Stimulated activated CD4-positive, alpha-beta T cell treated with anti-CD3 and anti-CD28 coated beads, Interleukin-15, amount 100 ng/mL, for 48 hours (primary cell): ENCODE measurements at places on chromosomes 2 and 18.

DNA sequence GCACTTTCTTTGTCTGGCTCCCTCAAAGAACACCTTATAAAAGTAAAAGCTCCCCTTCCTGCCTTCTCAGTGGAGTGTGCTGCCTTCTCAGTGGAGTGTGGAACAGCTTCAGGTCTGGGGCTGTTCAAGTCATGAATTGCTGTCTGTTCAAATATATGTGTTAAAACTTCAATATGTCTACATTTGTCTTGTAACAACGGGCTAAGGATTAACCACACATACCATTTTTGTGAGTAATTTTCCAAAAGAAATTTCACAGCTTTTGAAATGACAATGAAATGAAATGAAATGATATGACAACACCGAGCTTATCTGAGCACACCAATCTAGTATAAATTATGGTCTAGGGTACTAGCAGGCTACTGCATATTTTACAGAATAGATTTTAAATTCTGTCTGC, 42.9 kb downstream of the CABYR start:
- no peak for DNase-seq

- DNase-seq = no peak
Measured at GRCh38 chr2:162063899-162064298, 10.1 kb downstream of the DPP4 start.

DNA sequence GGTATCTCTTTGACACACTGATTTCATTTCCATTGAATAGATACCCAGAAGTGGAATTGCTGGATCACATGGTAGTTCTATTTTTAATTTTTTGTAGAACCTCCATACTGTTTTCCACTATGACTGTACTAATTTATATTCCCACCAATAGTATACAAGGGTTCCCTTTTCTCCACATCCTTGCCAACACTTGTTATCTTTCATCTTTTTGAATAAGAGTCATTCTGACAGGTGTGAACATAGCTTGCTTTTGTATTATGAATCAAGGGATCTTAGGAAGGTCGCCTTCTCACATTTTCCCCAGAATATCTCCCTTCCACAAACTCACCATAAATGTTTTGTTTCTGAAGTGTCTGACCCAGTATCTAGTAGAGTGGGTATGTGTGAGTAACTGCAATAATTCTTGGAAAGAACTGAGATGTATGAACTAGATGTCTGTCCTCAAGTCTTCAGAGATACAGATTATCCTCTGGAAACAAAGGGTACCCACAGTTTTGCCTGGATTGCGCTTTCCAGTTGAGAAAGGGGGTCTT, 17.1 kb upstream of the SP3 start:
- no peak for DNase-seq

DNA sequence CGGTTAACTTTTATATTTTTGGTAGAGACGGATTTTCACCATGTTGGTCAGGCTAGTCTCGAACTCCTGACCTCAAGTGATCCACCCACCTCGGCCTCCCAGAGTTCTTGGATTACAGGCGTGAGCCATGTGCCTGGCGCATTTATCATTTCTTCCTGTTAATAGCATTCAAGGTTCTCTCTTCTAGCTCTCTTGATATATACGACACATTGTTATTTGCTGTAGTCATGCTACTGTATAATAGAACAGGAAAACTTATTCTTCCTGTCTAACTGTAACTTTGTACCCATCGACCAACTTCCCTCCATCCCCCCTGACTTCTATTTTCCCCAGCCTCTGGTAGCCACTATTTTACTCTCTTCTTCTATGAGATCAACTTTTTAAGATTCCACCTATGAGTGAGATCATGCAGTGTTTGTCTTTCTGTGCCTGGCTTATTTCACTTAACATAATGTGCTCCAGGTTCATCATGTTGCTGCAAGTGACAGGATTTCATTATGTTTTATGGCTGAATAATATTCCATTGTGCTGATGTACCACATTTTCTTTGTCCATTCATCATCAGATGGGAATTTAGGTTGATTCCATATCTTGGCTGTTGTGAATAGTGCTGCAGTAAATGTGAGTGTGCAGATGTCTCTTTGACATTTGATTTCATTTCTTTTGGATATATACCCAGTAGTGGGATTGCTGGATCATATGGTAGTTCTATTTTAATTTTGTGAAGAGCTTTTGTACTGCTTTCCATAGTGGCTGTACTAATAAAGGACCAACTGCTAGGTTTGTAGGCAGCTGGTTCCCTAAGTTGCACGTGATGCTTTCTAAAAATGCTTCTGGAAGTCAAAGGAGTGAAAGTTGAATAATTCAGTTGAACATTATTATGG, 205.2 kb downstream of the PRKCE start:
- DNase-seq = no peak

GRCh38 chr2:26537069-26537825, 59.3 kb upstream of the OTOF start:
- DNase-seq = no peak

DNA sequence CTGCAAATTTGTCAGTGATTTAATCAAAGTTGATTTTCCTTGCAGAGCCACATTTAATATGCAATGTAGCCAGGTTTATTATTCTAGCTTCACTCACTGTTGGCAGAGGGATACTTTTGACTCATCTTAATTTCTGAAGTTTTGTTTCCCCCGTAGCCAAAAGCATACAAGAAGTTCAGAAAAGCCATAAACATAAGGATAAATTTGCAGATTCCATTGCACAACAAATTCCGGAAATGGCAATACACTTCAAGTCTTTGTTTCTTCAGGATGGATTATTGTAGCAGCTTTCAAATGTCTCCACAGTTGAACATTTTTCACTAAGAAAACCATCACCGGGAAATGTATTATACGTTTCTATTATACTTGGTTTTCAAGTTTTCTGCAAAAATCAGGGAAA, 88.0 kb upstream of the ZCCHC2 start:
- no peak for DNase-seq

DNA sequence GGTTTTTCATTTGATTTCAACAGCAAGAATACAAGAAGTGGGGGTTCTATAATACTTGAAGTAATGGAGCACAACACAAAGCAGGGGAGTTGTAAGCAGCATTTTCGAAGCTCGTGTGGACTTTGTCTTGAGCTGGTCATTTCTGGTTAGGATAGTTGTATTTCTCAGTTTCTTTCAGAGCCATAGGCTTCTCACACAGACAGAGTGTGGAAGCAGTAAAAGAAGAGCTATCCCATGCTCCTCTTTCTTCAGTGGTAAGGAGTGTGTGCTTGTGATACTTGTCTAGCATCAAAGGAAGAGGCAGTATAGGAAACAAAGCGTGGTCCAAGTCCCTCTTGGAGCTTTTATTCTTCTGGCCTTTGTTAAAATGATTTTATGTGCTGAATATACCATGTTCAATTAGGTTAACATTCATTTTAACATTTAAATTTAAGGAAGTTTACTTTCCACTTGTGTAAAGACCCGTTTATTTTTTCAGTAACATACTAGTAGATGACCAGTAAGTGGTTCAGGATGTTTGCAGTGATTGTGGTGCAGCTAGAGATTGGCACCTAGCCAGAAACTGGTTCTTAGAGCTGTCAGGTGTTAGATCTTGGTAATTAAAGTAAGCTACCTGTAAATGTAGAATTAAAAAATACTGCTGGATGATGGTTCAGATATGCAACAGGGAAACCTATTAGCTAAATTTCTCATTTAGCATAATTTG, 14.6 kb downstream of the CCNYL1 start:
- no peak for DNase-seq

- no peak for DNase-seq
Measured at GRCh38 chr18:52046842-52047241, 293.2 kb upstream of the DCC start.
